ENCODE measurements at places on chromosomes 3 and 15.
A peak's percentile ranks its signal among the peaks of the same experiment; 100 is the strongest.

DNA sequence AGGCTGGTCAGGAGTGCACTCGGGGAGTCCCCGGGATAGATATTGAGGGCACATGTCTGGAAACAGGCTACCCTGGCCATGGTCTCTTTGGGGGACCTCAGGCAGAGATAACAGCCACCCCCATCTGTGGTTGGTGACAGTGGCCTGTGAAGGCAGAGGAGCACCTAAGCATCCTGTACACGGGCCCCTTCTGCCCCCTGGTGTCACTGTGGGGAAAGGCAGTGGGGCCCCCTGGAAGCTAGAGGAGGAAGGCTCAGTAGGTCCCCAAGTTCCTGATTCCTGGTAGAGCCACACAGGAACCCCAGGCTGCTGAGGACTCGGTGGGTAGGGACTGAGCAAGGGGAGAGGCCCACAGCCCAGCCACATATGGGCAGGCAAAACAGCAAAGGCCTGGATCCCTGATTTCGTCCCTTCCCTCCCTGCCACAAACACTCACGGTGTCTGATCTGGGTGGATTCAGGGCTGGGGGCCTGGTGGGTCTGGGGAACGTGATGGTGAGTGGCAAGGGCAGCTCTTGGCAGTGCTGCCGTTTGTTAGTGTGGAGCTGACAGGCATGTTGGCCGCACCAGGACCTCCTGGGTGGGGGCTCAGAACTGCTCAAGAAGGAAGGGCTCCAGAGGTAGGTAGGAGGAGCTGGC, 14.1 kb upstream of the CXCR6 start:
- peak; percentile 55 for DNase-seq

DNA sequence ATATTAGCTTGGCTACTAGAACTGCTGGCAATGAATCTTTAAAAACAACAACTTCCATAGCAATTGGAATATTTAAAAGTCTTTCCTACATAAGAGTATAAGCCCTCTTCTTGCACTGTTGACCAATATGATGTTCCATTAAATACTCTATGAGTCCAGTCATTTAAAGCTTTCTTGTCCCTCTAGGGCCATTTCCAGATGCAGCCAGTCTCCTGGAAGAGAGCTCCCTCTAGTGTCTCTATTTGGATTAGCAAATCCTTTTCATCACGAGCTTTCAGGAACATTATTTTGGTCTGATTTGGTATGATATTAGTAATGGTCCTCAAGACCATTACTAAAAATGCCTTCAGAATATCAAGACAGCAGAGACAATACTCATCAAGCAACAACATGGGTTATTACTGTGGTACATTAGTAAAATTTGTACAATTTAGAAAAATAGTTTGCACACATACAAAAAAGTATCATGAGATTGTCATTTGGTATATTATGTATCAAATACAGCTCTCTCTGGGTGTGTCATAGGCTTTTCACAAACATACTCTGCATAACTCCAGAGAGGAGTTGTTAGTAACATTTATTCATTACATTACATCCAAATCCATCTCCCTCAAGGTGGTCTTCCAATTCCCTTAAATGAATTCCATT, 101.3 kb downstream of the DPH6 start:
- DNase-seq = peak; percentile 36

DNA sequence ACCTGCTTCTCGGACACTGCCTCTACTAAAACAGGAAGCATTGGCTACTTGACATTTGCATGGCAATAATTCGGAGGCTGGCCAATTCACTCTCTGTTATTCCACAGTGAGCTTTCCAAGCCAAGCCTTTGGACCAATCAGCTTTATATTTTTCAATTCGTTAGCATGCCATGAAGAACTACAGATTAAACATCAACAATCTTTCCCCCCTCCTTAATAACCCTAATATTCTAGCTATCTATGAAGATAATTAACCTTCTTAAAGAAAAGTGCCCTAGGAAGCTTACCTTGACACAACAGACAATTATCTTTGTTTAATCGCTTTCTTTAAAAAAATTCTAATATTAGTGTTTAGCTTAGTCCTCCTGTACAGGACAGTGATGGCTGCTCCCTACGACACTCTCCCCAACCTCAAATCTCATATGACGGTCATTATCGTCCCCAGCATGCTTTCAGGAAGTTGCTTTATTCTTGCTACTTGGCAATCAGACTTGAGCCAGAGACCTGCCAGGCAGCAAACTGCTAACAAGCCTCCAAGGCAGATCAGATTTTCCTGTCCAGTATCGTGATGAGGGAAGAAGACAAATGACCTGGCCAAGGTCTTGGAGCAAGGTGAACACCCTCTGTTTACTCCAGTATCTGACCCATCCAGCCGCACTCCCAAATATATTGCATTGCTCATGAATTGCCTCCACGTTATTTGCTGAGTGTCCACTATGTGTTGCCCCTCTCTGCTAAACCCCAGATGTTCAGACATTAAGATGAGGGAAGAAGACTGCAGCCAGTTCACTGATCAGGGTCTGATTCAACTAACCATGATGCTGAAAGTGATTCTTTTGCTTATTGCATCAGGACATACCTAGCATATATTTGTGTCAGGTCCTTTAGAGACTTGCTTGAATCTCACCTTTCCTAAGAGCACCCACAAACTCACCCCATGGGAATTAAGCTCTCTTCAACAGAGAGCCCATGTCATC, 68.1 kb upstream of the LPP start:
- no peak for DNase-seq

- peak; percentile 14 for DNase-seq
Observed at GRCh38 chr15:84981711-84982300, at the start of gene PDE8A. PDE8A (plus strand) TSS chr15:84981856; CDS start chr15:84982163, 307 bp downstream.

DNA sequence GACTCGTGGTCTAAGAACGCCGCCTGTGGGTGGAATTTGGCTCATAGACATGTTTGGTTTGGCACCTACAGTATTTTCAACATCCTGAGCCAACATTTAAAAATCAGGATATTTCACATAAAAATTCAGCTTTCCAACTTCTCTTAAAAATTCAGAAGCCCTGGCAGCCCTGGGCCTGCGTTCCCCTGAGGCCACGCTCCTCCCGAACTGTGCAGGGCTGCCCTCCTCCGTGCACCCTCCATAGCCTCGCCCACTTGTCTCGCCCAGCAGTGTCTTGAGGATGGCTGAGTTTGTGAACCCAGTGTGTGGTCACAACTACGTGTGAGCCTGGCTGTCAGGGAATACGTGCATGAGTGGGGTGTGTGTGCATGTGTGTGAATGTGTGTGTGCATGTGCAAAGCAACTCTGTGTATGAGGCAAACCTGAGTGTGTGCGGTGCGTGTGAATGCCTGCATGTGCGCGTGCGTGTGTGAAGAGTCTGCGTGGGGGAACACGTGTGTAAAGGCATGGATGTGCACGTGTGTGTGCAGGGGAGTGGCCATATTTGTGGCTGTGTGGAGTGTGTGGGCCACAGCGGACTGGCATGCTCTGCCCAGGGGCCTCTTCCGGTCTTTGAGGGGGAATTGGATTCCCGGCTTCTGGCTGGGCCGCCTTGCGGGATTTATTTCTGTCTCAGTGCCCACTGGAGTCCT, 30.9 kb downstream of the PTH1R start:
- no peak for DNase-seq

- DNase-seq = no peak
Observed at GRCh38 chr3:50185230-50185629, 6.2 kb upstream of the GNAT1 start.

- DNase-seq = peak; percentile 41
Observed at GRCh38 chr15:82044373-82045178, 1.2 kb downstream of the MEX3B start.

DNA sequence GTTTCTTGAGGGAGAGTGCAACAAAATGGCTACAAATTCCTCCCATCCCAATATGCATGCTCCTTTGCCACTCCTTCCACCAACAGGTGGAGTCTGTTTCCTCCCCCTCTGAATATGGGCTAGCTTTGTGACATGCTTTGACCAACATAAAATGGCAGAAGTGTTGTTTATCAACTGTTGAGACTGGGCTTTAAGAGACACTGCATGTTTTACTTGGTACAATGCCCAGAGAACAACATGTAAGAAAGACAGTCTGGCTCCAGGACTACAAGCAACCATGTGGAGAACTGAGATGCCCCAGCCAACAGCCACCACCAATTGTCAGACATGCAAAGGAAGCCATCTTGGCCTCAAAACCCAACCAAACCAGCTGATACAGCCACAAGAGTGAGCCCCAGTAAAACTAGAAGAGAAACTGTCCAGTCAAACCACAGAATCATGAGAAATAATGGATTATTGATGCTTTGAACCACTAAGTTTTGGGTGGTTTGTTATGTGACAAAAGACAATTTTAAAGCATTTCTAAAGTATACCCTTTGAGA, 40.5 kb downstream of the NUDT16 start:
- DNase-seq = no peak

GRCh38 chr3:95719481-95719880, 1094.9 kb upstream of the EPHA6 start:
- DNase-seq = no peak

- DNase-seq = peak; percentile 94
Observed at GRCh38 chr3:3126477-3127431, at the start of gene TRNT1. TRNT1 (plus strand) TSS chr3:3126940; CDS start chr3:3129041, 2,101 bp downstream.

- no peak for DNase-seq
Observed at GRCh38 chr3:73500321-73500720, 124.4 kb downstream of the PDZRN3 start.
